Naive thymus-derived CD8-positive, alpha-beta T cell (primary cell): ENCODE measurements at places on chromosomes 12 and 14.
A peak's percentile ranks its signal among the peaks of the same experiment; 100 is the strongest.

GRCh38 chr12:49428793-49429192 is 61.5 kb downstream of the SPATS2 start:
- DNase-seq = no peak

DNA sequence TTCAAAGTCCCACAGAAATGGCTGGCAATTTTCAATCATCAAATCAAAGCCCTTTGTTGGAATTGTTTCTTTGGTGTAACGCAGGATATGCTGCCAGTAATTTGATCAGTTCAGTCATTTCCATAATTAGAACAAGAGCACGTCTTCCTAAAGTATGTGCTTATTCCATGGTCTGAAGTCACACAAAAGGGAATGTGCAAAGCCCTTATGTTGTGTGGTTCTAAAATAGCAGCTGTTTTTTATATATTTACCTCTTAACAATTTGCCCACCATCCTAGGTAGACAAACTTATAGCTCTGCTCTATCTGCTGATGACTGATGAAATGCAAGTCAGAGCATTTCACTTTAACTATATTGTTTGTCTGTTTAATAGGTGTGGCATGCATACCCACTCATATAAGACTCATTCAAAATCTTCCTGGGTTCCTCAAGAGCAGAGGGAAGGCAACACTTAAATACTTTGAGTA is 176.1 kb upstream of the SLC38A2 start:
- no peak for DNase-seq

GRCh38 chr12:108616941-108617858 is 16.5 kb downstream of the SELPLG start:
- DNase-seq = peak; percentile 80

DNA sequence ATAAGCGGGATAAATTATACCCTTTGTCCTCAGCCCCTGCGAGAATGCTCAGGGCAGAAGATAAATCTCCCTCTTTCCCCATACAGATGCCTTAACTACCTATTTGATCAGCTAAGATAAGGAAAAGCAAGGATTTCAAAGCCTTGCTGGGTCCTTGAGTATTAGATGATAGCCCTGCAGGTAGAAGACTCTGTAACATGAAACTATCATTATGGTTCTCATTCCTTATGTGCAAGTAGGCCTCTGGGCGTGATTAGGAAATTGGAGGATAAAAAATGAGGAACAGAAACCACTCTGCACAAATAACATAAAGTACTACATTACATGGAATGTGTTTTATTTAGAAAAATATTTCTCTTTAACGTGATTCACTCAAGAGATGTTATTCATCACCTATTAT is 14.5 kb upstream of the WDR89 start:
- DNase-seq = no peak

GRCh38 chr12:51847643-51848325 is 734 bp downstream of the FIGNL2 start:
- DNase-seq = peak; percentile 18

GRCh38 chr14:54700717-54701116 is 133.8 kb downstream of the SAMD4A start:
- DNase-seq = no peak

DNA sequence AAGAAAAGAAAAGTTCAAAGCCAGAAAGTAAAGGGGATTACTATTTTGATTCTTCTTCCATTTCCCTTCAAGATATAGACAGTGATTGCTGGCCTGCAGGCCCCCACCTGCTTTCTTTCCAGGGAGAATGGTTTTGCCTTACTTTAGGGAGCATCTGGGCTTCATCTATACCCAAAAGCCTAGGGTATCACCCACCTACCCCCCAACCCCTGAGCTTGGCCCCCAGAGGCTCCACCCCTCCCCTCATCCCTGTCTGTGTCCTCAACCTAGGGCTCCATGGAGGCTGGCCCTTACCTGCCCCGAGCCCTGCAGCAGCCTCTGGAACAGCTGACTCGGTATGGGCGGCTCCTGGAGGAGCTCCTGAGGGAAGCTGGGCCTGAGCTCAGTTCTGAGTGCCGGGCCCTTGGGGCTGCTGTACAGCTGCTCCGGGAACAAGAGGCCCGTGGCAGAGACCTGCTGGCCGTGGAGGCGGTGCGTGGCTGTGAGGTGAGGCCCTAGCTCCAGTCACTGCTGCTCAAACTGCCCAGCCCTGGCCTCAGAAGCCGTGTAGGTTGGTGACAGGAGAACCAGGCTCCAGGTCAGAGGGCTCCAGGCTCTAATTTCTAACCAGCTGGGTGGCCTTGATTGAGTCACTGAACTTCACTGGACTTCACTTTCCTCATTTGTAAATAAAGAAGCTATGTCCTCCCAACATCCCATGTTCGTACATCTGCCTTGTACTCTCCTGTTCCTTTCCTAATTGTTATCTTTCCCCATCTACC is 13.6 kb downstream of the ARHGEF40 start:
- DNase-seq = no peak

DNA sequence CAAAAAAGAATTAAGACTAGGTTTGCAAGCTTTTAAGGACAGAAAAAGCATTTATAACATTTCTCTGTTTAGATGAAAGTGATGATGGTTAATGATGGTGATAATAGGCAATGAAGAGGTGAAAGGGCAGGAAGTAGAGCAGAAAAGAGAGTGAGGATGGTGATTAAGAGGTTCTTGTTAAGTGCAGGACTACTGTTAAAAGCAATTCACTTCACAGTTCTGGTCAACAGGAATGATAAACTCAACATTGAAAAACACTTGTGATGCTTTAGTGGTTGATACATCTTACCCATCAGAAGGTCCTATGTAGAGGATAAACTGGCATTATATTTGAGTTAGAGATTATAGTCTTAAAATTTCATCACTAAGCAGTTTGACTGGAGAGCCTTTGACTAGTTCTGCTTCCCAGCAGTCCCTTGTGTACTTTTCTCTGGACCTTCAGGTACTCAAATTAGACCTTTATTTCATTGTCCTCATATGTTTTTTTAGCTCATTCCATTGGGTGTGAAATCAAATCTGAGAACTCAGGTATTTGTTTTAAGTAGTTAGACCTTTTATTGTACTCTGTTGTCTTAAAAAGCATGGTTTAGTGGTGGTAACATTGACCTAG is 10.9 kb downstream of the RAP1B start:
- no peak for DNase-seq

DNA sequence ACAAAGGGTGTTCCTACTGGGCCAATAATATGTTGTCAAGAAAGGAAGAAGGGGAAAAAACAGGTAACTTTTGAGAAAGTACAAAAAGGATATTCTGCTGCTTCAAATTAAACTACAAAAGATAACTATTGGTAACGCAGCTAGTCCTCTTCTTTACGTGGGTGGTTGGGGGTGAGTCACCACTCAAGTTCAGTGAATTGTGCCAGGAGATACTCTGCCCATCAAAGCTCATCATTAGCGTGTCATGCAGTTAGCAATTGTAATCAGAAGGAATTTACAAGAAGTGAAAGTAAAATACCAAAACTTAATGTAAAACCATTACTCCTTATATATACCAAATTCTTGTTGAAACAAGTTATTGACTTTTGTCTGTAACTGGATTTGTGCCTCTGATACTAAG is 342.0 kb downstream of the NPAS3 start:
- DNase-seq = no peak

DNA sequence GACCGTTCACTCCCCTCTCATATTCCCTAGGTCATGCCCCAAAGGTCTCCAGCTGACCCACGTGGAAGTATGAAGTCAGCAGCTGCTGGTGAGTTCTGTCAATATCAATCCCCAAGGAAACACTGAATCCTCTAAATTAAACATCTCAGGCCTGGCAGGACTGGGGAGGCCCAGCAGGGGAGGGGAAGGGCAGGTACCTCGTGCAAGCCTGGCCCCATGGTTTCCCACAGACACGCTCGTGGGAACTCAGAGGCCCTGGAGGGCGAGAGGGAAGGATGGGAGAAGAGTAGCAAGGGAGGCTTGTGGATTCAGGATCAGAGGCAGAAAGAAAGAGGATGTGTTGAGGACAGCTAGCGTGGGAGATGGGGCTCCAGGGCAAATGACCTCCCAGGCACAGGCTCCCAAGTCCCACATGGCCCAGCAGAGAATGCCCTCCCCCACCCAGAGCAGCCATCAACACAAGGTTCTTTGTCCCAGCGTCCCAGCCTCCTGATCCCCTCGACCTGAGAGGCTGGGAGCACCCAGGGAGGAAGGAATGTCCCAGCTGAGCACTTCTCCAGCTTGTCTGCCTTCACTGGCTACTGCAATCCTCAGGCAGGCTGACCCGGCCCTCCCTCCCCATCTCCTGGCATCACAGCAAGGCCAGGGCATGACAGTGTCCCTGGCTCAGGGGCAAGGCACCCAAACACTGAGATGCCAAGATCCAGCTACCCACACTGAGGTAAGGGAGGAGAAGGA is 20.1 kb upstream of the RPLP0 start:
- DNase-seq = no peak

DNA sequence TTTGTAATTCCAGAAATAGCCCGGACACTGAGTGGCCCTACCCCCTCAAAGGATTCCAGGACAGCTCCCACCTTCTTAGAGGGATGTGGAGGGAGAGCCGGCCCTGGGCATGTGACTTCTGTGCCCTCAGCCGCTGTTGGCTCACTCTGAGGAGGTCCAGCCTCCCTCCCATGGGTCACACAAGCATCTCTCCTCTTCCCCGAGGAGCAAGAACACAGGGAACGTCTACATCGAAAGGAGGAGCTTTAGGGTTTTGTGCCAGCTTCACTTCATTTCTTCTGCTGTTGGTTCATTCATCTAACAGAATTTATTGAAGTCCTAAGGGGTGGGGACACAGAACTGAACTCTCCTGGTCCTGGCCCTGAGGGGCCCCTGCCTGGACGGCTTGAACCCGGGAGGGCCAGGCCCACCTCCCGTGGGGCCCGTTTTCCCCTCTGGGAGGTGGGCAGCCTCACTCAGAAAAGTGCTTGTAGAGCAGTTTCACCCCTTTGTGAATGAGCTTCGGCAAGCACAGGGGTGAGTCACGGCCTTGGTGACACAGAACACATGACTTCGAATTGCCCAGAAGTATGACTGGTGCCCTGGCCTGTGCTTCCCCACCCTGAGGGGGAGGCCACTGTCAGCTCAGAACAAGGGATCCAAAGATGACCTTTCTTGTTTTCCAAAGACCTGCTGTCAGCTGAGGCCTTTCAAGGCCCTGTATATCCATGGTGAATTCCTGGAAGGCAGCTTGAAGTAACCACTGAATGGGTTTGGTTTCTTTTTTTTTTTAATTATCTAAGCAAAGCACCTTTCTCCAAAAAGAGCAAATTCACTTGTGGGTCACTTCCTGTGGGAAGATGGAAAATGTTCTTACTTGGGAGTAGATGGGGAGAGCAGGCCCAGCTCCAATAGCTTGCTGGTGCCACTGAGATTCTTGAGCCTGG is 39.2 kb downstream of the NFKBIA start:
- DNase-seq = no peak

DNA sequence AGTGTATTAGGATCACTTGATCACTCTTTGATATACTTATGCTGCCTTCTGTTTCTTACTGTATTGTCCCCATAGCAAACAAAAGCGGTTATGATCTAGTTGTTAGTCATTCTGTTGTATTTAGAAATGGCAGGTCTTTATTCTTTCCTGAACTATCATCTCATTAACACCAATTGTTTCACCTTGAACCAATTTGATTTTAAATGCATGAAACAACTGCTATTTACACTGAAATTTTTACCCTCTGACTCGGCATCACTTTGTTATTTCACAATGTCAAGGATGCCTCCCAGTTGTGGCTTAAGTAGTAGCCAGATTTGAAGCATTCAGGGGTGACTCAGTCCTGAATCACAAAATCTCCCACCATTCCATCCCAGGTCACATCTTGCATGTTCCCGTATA is 303.5 kb downstream of the EGLN3 start:
- DNase-seq = no peak

DNA sequence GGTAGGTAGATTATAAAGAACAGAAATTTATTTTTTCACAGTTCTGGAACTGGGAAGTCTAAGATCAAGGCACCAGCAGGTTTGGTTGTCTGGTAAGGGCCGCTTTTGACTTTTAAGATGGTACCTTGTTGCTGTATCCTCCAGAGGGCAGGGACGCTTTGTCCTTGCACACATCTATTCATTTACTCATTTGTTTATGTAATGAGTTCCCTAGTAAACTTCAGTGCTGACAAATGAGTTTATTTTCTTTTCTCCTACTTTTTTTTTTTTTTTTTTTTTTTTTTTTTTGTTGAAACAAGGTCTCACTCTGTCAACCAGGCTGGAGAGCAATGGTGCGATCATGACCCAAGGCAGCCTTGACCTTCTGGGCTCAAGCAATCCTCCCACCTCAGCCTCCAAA is 195.7 kb downstream of the FBXL14 start:
- DNase-seq = no peak

- peak; percentile 61 for DNase-seq
These were observed 12.9 kb downstream of the SPRYD3 start for GRCh38 chr12:53065975-53066931.

GRCh38 chr12:34021071-34021470 is 1.2 kb upstream of the ALG10 start:
- DNase-seq = no peak

DNA sequence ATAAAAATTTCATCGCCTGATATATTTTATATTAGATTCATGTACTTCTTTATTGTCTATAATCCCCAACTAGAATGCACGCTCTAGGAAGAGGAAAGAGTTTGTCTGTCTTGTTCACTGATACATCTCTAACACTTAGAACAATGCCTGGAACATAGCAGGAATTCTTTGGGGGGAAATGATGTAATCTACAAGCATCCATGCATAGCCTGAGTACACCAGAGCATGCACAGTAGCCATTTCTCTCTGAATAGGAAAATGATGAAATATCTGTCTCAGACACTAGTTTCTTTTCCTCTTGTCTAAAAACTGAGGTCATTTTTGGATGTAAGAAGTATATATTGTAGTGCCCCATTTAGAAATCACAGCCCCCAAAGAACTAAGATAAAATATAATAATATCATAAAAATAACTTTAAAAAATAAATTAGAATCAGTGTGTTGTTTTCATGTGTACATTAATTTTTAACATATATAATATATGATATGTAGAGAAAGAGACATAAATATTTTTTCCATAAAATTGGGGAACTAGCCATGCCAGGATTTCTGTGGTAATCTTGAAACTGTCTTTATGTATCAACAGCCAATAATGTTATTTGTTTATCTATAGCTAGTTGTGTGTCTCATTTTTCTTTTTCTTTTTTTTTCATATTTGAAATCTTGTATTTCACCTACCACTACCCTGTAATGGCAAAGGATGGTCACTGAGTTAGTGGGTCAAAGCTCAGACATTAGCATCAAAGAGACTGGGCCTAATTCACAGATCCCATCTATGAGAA is 155.6 kb upstream of the TMCC3 start:
- DNase-seq = no peak

GRCh38 chr12:98908866-98909265 is 263.8 kb downstream of the APAF1 start:
- DNase-seq = no peak

GRCh38 chr12:15819644-15820437 is 30.7 kb upstream of the EPS8 start:
- DNase-seq = no peak

- DNase-seq = no peak
These were observed 49.5 kb downstream of the KLHL28 start for GRCh38 chr14:44912041-44912869.
